Breast epithelium (tissue), 4 donors: ENCODE measurements at places on chromosomes 16 and 17. TPM values are rescaled to one million over a fixed set of nuclear protein-coding genes. Genes with fewer than 3 reads are reported as not detected.

DNA sequence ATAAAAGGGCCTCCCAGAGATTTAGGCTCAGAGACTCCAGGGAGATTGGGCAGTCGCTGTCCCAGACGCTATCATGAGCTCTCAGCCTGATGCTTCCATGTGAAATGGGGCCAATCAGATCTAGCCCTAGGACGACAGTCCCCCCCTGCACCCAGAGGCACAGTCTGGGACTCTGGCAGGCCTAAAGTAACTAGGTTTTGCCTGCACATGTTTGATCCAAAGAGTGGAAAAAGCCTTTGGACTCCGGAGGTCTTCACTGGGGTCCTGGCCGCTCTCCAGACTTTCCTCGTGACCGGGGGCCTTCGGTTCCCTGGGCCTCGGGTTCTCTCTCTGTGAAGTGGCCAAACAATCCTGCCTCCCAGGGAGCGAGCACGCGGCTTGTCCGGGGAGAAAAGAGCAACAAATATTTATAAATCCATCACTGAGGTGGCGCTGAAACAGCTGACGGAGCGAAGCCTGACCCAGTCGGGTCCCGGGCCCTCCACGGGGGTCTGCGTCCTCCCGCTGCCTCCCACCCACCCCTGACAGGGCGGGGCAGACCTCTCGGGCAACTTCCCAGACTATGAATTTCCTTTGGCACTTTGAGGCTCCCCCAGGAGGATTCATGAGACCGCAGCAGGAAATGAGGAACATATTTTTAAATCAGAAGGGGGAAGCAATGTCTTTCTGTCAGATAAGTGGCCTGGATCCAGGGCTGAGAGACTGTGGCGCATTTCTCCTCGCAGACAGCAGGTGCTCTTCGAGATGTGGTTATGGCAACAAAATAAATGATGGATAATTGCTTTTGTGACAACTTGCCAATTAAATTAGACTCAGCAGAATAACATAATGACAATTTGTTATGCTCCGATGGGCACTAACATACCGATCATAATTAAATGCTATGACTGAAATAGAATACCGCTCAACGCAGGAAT is 38.9 kb downstream of the MRPS23 start:
- peak; percentile 23 for DNase-seq
- no peaks in the 10 kb centered on the region for H3K36me3 ChIP-seq
- peak overlapping the region; percentile 43 for H3K4me3 ChIP-seq

DNA sequence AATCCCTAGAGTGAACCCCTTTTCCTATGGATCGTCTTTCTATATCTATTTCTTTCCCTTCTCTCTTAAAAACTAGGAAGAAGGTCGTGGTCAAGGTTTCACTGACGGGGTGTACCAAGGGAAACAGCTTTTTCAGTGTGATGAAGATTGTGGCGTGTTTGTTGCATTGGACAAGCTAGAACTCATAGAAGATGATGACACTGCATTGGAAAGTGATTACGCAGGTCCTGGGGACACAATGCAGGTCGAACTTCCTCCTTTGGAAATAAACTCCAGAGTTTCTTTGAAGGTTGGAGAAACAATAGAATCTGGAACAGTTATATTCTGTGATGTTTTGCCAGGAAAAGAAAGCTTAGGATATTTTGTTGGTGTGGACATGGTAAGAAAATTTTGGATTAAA is 9.6 kb downstream of the CYLD start:
- H3K27me3 ChIP-seq: no peaks in the 10 kb centered on the region
- DNase-seq: no peak
- H3K27ac ChIP-seq: no peak overlapping the region
- no peaks in the 10 kb centered on the region for H3K36me3 ChIP-seq

DNA sequence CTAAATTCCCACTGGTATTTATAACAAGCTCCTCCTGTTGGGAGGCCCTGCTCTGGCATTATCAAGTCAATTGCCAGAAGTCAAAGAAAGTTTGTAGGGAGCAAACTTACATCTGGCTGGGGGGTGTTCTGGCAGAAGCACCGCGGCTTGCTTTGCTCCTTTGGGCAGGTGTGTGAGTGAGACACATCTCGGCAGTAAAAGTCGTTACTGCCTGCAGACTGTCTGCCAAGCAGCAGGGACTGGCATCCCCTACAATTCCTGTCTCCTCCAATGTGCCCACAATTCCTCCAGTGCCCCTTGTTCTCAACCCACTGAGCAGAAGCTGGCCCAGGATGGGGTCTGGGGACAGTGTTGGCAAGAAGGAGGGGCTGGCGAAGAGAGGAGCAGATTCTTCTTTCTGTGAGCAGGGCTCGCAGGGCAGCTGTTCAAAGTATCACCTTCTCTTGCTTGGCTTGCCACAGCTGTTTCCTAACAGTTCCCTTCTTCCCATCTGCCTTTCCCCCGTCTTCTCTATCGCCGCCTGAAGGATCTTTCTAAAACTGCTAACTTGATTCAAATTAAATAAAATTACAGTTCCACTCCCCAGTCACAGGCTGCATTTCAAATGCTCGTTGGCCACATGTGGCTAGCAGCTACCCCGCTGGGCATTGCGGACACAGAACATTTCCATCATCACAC is 30.2 kb downstream of the SPACA3 start:
- no peaks in the 10 kb centered on the region for H3K4me1 ChIP-seq
- DNase-seq: no peak
- H3K27ac ChIP-seq: no peak overlapping the region

DNA sequence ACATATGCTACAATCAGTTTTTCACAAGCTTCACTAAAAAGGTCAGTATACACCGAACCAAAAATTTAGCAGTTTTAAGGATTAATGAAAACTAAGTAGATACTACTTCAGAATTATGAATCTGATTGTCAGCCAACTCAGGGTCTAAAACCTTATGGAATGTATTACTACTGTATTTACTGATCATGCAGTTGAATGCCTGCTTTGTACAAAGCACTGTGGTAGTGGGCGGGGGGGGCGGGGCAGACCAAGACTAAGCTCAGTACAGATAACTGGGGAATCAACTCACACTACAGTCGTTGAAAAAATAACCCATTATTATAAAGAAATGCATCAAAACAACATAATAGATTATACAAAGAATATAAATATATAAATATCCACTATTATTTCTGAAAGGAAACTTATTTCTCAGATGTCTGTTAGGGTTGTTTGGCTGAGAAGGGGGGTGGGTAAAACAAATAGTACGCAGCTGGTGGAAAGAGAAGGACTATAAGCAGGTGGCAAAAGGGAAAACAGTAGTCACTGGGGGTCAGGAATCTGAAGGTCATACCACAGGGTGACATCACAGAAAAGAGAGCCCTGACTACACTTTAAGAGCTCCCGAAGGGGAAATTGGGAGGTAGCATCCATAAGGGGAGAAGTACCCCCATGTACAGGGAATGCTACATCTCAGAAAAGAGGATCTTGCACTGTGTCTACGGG is 109.4 kb upstream of the AXIN2 start:
- no peak overlapping the region for H3K4me3 ChIP-seq
- H3K27ac ChIP-seq: no peak overlapping the region
- no peak for DNase-seq
- no peaks in the 10 kb centered on the region for H3K27me3 ChIP-seq
- no peaks in the 10 kb centered on the region for H3K4me1 ChIP-seq

DNA sequence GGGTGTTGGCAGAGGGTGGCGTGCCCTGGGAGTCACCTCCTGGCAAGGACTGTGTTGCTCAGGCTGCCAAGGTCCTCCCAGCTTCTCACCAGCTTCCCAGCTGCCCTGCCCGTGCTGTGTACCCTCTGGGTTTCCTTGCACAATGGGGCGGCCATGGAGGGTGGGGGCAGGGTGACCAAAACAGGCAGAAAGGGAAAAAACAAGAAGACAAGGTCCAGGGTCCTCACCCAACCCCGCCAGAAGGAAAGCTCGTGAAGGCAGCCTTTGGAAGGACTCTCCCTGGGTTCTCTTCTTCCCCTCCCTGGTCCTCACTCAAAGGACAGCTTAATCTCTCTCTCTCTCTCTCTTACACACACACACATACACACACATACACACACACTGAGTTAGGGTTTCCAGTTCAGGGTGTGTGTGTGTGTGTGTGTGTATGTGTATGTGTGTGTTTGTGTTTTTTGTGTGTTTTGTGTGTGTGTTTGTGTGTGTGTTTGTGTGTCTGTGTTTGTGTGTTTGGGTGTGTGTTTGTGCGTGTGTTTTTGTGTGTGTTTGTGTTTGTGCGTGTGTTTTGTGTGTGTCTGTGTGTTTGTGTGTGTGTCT is 2.0 kb downstream of the SLC13A5 start:
- H3K27ac ChIP-seq: peak overlapping the region; percentile 78
- no peaks in the 10 kb centered on the region for H3K27me3 ChIP-seq
- DNase-seq: no peak
- H3K4me3 ChIP-seq: no peak overlapping the region

GRCh38 chr16:66035096-66035495 is 331.4 kb upstream of the CDH5 start:
- no peaks in the 10 kb centered on the region for H3K27me3 ChIP-seq
- no peak overlapping the region for H3K4me3 ChIP-seq
- DNase-seq: no peak

DNA sequence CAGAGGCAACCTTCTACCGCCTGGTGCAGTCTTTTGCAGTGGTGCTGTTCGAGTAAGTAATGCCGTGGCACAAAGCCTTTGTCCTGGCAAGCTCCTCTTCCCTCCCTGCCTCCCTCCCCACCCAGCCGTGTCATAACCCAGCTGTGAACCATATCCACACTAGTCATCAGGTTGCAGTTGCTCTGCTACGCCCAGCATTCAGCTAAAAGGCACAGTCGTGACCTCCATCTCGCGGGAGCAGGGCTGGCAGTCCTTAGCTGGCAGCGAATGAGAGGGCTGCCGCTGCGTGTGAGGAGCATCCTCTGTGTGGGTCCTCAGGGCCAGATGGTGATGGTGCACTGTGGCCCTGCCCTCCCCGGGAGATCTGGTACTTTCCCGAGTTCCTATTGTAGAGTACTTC is 39.3 kb downstream of the CIBAR2 start:
- no peak for DNase-seq
- no peak overlapping the region for H3K4me3 ChIP-seq
- no peaks in the 10 kb centered on the region for H3K27me3 ChIP-seq

Gene SLC16A11
- 1.5 TPM for total RNA-seq

Gene MKS1
- total RNA-seq: 8.0 TPM

Gene NIP7
- total RNA-seq: 16.1 TPM
